ENCODE measurements at places on chromosomes 7 and 10. TPM values are rescaled to one million over a fixed set of nuclear protein-coding genes. Genes with fewer than 3 reads are reported as not detected.

The WDR91 gene
- polyA plus RNA-seq, result 7.9 TPM

The UCN3 gene
- polyA plus RNA-seq, result not detected

The SLC29A4 gene
- 13.3 TPM for polyA plus RNA-seq

The MPP7 gene
- polyA plus RNA-seq, result 3.4 TPM

The TRIL gene
- polyA plus RNA-seq, result 1.7 TPM

The SGMS1 gene
- 8.4 TPM for polyA plus RNA-seq

The FOXI2 gene
- not detected for polyA plus RNA-seq

The C1QL3 gene
- polyA plus RNA-seq, result not detected

The CALHM3 gene
- polyA plus RNA-seq, result 0.37 TPM

The NUTM2D gene
- polyA plus RNA-seq, result 2.4 TPM
